SW 1271 (cell line): ENCODE measurements at places on chromosomes 6 and 20.
A peak's percentile ranks its signal among the peaks of the same experiment; 100 is the strongest.

DNA sequence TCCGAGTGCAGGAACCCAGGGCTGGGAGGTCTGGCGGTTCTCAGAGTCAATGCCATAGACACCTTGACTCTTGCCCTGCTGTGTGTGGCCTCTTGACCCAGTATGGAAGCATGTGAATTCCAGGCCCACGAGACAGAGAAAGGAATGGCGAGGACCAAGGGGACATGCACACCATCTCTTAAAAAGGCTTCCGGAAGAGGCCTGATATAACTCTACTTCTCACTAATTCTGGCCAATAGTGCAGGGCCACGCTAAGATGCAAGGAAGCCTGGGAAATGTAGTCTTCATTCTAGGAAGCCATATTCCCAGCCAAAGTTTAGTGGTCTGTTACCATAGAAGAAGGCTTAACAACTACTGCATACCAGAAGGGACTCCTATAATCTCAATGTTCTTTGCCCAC lies 177.0 kb upstream of the KCNG1 start:
- no peak for DNase-seq

- no peak for DNase-seq
Measured at GRCh38 chr6:125773387-125774341, 17.1 kb upstream of the NCOA7 start.

DNA sequence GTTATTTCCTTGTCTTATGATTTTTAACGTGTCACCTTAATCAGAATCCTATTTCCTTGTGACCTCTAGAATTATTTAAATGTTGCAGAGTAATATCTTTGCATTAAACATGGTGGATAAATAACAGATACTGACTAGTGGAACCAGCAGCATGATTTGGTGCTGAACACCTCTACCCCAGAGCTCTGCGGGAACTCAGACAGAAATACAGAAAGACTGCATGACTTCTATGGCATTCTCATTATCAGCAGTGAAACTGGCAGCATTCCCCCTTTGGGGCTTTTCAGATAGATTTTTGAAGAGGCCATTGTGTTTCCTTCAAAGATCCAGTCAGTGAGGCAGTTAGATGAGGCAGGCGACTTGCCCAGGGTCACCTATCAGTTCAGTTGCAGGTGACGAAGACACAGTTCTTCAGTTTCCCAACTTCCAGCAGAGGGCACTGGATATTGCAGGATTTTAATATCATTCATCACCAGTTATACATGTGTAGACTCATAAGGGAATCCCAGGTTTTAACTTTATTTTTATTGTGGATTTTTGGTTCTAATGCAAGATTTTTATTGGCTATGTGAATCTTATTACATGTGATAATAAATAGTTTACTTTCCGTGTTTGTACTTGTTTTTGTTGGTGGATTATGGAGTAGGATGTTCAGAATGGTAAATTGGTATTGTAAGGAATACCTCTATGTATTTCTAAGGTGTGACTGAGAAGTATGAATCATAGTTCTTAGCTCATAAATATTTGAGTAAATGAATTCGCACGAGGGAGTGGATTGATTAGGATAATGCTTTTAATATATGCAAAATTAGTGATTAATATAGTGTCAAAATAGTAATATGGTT lies 81.3 kb downstream of the AFDN start:
- DNase-seq, result peak; percentile 25

DNA sequence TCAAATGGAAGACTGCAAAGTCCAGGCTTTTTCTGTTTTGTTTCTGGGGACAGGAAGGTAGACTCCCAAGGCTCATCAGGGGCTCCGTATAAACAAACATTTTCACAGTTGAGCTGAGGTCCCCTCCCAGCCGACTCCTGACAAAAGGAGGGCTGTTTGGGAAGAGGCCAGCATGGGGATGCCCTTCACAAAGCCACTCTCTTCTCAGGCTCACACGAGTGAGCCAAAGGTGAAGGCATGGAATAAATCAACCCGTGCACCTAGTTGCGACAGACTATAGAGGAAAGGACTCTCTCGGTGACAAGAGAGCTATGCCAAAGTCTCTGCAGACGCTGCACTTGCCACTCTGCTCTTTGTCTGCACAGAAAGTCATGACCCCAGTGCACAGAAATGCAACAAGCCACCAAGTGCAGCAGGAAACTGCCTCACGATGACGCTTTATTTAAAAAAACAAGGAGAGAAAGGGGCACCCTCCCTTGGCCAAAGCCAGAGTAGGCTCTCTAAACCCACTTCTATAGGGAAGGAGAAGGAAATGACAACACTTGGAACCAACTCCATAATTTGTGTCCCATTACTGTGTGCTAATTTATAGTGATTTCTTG lies 21.0 kb downstream of the JAG1 start:
- DNase-seq, result no peak

GRCh38 chr20:3739054-3739925 lies 6.8 kb downstream of the HSPA12B start:
- DNase-seq, result no peak

DNA sequence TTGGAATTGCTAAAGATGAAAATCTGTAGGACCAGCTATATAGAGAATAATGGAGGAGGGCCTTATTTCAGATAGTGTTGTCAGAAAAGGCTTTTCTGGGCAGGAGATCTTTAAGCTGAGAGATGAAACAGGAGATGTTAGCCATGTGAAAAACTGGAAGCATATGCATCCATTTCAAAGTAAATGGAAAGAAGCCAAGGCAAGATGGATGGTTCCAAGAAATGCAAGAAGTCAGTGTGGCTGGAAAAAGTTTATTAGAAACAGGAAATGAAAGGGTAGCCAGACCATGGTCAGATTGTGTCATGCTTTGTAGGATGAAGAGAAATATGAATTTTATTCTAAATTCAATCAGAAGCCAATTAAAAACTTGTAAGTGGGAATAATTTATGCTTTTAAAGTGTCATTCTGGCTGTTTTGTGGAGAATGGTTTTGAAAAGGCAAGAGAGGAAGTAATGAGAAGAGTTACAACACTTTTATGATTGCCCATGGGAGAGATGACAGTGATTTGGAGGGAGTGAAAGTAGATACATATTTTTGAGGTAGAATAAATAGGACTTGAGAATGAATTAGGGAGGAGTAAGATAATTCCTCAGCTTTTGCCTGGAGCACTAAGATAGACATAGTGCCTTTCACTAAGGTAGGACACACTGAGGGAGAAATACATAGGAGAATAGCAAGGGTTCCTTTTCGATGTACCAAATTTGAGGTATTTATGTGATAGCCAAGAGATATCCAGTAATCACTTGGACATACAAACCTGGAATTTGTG lies 620.1 kb downstream of the HTR1B start:
- DNase-seq, result no peak

DNA sequence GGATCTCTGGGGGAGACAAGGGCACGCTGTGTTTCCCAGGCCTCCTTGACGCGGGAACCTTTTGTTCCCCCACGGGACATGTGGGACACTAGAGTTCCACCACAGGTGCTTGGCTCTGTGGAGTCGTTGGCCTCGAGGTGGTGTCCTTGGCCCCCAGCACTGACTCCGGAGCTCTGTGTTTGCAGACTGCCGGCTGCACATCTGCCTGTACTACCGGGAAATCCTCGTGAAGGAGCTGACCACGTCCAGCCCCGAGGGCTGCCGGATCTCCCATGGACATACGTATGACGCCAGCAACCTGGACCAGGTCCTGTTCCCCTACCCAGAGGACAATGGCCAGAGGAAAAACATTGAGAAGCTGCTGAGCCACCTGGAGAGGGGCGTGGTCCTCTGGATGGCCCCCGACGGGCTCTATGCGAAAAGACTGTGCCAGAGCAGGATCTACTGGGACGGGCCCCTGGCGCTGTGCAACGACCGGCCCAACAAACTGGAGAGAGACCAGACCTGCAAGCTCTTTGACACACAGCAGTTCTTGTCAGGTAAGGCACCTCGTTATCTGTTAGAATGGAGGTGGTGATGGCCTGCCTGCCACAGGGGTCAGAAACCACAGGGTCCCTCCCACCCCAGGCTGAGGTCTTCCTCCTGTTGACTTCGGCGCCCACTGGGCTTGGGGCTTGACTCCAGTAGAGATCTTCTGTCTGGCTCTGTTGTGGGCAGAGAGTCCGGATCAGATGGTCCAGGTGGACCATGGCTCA lies 9.9 kb downstream of the IRF4 start:
- no peak for DNase-seq

- DNase-seq, result no peak
Measured at GRCh38 chr6:155747491-155747890, 291.9 kb upstream of the NOX3 start.

GRCh38 chr6:27076116-27076515 lies 171.4 kb upstream of the PRSS16 start:
- no peak for DNase-seq

DNA sequence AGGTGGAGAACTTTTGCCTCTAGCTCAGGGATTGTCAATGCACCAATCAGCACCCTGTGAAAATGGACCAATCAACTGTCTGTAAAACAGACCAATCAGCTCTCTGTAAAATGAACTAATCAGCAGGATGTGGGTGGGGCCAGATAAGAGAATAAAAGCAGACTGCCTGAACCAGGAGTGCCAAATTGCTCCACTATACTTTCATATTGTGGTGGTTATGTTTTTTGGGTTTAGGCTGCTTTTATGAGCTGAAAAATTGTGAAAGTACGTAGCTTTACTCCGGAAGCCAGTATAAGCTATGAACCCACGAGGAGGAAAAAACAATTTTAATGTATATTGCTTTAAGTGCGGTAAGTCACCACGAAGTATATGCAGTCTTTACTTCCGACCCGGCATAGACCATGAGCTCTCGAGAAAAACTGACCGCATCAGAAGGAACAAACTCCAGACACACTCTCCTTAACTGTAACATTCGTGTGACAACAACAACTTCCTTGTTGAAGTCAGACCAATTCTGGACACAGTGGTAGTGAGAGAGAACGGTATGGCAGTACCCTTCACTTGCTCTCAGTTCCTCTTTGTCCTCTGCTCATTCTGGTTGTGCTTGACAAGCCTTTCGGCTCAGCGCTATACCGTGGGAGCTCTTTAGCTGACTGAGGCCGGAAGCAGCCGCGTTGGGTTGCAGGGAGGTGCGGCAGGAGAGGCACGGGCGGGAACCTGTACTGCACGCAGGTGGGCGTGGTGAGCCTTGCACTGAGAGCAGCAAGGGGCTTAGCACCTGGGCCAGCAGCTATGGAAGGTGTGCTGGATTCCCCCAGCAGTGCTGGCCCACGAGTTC lies 81.9 kb upstream of the E2F3 start:
- no peak for DNase-seq

GRCh38 chr20:55649254-55649653 lies 356.1 kb downstream of the CBLN4 start:
- DNase-seq, result no peak

DNA sequence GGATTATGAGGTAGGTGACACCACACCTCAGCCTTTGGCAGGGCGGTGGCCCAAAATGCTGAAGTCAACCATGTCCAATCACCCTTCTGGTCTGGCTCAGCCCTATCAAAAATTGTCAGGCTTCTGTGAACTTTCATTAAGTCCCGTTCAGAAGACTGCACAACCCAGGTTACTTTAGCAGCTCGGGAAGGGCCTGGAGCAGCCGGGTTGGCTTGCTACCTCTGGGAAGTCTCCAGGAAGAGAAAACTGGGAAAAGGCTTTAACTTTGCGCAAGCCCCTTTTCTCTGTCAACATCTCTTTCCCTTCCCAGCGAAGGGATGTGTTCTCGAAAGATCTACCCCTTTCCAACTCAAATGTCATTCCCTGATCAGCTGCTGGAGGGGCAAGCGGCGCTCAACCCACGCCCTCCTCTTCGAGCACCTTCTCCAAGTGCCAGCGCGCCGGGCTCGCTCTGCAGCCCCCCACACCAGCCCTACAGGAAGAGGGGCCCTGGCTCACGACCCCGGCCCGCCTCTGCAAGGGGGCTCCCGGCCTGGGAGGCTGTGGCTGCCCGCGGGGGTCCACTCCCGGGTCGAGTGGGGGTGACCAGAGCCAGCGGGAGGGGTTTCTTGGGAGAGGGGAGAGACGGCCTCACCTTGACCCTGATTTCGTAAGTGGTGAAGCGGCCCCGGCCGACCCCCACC lies 573 bp downstream of the SNX3 start:
- DNase-seq, result peak; percentile 32

GRCh38 chr6:38350942-38351341 lies 288.8 kb downstream of the BTBD9 start:
- no peak for DNase-seq
